ENCODE measurements at places on chromosomes 16 and 17.

- DNase-seq, result no peak
These were observed 990 bp downstream of the DOK4 start for GRCh38 chr16:57485091-57485915.

- no peak for DNase-seq
These were observed 38.9 kb upstream of the CMIP start for GRCh38 chr16:81405702-81406113.

DNA sequence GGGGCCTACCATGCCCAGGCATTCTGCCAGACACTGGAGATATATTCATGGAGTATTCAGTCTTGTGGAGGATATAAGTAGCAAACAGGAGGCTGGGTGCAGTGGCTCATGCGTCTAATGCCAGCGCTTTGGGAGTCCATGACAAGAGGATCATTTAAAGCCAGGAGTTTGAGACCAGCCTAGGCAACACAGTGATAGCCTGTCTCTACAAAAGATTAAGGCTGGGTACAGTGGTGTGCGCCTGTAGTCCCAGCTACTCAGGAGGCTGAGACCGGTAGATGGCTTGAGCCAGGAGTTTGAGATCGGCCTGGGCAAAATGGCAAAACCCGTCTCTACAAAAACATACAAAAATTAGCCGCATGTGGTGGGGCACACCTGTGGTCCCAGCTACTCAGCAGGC, 37.7 kb upstream of the CDH3 start:
- no peak for DNase-seq

DNA sequence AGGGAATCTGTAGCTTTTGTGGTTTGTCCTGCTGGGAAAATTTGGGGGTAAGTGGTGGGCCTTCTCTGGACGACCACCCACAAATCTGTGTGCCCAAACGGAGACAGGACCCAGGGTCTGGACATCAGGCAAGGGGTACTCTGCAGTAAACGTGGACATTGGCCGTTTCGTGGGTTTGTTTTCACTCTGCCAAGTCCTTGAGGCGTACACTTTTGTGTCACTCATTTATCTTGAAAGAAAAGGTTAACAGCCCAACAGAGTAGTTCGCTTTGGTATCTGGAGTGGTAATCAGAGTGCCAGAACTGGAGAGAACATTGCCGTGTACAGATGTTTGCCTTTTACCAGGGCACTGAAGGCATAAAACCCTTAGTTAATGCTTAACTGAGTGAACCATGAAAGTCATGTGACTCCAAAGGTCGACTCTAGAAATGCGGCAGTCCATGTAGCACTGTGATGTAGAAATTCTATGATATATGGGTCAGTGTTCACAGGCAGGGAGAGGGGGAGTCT, 15.4 kb downstream of the NAA60 start:
- no peak for DNase-seq

DNA sequence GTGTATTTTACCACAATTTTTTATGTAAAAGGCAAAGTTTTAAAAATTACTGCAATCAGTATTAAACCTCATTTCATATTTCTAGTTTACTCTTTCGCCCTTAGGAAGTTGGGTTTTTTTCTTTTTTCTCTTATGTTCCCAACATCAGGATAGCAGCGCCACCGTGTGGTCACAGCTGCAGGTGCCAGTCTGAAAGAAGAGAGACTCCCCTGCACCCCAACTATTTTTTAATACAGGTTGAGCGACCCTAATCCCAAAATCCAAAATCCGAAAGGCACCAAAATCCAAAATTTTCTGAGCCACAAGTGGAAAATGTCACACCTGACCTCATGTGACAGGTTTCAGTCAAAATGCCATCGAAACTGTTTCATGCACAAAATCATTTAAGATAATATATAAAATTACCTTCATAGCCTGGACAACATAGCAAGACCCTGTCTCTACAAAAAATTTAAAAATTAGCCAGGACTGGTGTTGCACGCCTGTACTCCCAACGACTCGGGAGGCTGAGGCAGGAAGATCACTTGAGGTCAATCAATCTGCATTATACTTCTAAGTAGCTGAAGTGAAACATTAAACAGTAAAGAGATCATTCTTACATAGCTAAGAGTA, 21.8 kb upstream of the ASGR2 start:
- peak; percentile 32 for DNase-seq

- DNase-seq, result no peak
These were observed 136.5 kb upstream of the CCL2 start for GRCh38 chr17:34118564-34118963.

DNA sequence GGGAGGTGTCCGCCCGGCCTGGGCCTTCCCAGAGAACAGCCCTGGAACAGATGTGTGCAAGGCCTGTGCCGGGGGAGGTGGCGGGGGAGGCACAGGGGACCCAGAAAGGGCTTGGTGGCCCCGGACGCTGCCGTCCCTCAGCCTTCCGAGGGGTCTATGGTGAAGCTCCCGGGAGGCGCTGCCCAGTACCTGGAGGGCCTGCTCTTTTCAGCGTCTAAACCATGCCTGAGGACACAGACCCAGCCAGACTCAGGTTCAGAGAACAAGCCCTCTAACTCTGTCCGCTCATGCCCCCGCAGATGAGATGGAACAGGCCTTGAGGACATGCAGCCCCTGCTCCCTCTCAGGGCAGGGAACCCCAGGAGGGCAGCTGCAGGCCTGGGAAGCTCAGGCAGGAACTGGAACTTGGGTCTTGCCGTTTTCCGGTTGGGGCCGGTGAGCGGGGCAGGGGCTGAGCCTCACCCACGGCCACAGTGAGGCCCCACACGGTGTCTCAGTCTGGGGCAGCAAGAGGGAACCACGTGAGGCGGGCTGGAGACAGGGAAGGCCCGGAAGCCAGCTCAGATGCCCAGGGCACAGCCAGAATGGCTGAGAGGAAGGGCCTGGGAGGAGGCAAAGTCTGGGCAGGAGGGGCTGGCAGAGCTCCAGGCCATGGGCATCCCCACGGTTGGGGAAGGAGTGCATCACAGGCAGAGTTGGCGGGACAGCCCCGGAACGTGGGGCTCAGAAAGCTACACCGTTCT, 12.5 kb downstream of the SLC16A3 start:
- no peak for DNase-seq

- DNase-seq, result no peak
These were observed 2.0 kb upstream of the AATF start for GRCh38 chr17:36946726-36947091.

- DNase-seq, result no peak
These were observed 301.2 kb downstream of the SEC14L1 start for GRCh38 chr17:77441940-77442339.

DNA sequence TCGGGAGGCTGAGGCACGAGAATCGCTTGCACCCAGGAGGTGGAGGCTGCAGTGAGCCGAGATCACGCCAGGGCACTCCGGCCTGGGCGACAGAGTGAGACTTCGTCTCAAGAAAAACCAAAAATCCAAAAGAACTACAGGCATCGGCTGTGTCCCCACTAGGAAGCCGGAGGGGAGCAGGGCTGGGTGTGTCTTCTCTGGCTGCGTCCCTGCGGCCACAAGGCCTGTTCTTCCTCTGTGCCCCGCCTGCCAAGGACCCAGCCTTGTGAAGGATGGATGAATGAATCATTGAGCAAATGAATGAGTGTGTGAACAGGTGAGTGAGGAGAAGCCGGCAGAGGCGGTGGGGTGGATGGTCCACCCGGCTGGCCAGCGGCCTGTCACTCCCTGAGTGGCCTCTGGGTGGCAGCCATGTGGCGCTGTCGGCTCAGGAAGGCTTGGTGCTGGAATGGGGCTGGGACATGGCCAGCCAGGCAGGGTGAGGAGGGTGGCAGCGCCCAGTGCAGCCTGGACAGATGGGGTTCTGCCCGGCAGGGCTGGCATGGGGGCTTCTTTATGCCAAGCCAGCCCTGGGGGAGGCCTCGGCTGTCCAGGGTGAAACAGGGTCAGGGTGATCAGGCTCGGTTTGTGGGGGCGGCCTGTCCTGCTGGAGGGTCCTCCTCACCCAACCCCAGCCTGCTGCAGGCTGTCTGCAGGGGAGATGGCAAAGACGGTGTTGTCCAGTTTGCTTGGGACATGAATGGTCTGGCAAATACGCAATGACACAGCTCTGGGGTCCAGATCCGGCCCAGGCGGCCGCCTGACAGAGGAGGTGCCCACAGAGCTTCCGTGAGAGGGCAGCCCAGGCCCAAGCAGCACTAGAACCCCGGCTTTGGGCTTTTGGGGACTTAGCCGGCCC, 21.7 kb downstream of the SLC25A10 start:
- DNase-seq, result no peak

DNA sequence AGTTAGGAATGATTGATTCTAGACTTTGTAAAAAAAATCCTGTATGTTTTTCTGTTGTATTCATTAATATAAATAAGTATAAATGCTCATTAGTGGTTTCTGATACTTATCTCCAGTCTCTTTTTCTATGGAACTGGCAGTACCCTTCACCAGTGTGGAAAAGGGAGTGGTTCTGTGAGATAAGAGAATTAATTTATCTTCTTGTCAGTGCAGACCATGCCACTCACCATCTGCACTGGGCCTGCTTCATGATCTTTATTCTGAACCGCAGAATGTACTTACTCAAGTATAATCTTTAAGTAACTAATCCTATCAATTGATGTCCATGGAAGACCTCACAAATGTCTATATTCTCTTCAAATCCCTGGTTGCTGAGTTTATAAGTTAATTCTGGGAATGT, 836.1 kb upstream of the CDH8 start:
- DNase-seq, result no peak

- DNase-seq, result no peak
These were observed 22.7 kb downstream of the MYO1D start for GRCh38 chr17:32854207-32854606.

GRCh38 chr16:78102865-78103264, 3.4 kb downstream of the WWOX start:
- no peak for DNase-seq

DNA sequence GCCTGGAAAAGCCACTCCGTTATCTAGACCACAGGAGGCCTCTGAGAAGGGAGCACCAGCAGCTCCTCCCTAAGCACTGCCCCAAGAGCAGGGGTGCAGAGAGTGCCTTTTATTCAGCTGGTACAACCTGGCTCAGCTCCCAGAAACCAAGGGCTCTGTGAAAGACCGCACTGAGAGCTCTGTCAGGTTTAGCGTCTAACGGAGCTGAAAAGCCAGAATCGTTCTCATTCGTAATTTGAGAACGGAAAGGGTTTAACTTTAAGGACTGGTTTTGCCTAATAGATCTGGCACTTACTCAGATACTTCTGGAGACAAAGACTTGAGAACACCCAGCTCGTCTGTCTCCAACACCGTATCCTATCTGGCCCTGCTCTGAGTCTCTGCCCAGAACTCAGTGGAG, 13.5 kb downstream of the MPG start:
- no peak for DNase-seq

DNA sequence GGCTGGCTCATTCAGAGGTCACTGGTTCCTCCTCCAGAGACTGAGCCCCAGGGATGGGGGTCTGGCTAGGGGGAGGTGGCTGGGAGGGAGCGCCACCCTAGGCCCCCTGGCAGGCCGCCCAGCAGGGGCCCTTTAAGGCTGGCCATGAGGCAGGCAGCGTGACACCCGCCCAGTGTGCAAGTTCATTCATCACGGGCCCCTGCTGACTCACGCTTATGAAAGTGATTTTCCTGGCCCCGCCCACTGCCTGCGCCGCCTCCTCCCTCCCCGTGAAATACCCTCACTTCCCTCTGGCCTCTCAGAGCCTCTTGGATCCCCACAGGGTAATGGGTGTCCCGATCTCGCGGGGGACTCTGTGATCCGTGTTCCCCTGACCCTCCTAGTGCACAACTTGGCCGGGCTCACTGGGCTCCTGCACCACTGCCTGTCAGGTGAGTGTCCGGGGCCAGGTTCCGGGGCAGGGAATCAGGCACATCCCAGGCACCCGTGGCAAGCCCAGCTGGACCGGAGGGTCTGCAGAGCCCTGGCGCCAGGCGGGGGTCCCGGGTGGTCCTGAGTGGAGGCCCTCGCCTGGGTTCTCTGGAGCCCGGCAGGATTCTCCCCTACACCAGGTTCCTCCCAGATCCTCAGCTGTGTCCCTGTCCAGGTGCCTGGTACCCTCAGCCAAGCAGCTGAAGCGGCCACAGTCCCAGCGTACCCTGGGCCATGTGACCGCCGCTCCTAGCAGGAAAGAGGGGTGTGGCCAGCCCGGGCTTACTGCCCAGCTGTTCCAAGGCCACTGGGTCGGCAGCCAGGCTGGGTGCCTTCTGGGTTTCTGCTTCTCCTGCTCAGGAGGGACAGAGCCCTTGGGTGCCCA, at the start of gene OSGIN1:
TSS of gene OSGIN1 (plus strand) at position 301 of the 856 bp plus-strand sequence. CDS start 4,432 bp downstream, outside the sequence.
- DNase-seq, result peak; percentile 32

DNA sequence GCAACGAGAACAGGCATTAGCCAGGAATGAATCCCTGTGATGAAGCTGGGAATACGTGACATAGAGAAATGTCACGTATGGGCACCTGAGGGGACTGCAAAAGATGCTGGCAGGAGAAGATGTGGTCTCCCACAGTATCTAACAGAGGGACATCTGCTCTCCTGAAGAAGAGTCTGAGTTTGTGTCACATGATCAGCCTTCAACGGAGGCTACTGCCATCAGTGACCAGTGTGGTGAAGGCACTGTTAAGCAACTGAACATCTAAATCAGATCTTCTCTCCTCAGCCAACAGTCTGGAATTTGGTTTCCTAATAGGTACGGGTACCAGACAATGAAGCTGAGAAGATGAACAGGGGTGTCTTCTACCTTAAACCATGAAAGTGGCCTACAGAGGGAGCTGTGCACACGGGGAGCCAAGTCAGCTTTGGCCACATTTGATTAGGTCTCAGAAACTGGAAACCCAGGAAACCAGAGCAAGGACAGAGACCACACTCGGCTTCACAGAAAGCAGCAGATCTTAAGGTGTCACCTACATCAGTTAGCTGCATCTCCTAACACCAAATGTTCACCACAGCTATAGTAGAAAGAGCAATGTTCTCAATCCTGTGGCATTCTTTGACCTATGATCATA, 41.8 kb downstream of the BRD7 start:
- no peak for DNase-seq

GRCh38 chr16:78005881-78006280, 16.5 kb upstream of the CLEC3A start:
- DNase-seq, result no peak

- no peak for DNase-seq
These were observed 9.6 kb downstream of the STX8 start for GRCh38 chr17:9566067-9566466.

- DNase-seq, result no peak
These were observed 802 bp upstream of the TOB1 start for GRCh38 chr17:50866950-50867362.

- no peak for DNase-seq
These were observed 11.3 kb downstream of the DOK4 start for GRCh38 chr16:57474671-57475661.

DNA sequence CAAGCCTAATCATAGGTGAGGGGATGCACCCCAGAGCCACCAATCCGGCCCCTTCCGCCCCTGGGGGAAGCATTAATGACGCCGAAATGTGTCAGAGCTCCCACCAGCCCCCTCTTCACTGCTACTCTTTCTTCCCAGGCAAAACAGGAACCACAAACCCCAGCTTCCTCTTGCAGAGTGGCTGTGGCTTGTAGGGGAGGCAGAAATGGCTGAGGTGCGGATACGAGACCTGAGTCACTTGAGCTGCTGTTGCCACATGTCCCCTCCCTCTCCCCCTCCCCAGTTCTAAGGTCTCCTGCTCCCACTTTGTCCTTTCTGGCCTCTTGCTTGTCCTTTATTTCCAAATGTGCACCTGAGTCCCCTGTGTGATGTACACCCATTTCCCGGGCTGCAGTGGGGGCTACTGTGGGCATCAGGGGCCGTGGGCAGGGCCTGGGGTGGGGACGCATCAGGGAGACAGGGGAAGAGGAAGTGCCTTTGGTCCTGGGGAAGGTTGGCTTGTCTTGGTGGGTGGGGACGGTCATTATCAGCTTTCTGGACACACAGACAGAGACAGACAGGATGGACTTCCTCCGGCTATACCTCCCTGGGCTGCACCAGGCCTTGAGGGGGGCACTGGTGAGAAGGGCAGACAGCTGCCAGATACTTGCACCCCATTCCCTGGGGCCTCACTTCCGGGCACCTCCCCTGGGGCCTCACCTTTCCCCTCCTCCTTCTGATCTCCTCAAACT, at the start of gene APOBR:
TSS of gene APOBR (plus strand) at position 523 of the 731 bp plus-strand sequence. CDS start at position 562, 39 bp downstream.
- no peak for DNase-seq

Measured in smooth muscle cell of the brain vasculature (primary cell).